ENCODE measurements at places on chromosomes 5 and 9.
A peak's percentile ranks its signal among the peaks of the same experiment; 100 is the strongest.

- DNase-seq = no peak
Observed at GRCh38 chr5:110549301-110549700, 177.2 kb downstream of the TMEM232 start.

DNA sequence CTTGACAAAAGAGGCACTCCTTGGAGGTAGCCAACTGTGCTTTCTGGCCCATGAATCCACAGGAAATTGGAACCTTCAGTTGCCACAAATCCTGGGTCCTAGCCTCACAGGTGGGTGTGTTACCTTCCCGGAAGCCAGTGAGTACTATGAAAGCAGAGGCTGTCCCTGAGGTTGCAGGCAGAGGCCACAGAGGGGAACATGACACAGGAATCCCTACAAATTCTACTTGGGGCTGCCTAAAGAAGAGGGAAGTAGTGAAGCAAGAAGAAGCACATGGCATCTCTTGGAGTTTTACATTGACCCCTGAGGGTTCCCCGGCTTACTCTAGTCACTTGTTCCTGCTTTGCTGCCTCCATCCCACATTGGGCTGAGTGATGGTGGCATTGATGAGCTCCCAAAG lies 2.6 kb downstream of the SLC22A5 start:
- DNase-seq = no peak

DNA sequence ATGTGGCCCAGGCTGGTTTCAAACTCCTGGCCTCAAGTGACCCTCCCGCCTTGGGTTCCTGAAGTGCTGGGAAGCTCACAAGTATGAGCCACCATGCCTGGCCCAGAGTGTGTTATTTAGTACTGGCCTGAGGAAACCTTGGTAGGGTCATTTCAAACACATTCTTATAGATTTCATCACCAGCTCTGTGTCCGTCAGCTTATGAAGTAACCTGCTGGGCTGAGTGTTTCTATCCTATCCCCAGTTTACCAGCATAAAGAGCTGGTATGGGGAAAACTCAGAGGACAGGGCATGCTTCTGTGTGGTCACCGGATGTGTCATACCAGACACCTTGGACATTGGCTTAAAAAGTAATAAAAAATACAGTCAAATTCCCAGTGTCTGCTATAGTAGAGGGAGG lies 45.3 kb downstream of the PTPN3 start:
- no peak for DNase-seq

DNA sequence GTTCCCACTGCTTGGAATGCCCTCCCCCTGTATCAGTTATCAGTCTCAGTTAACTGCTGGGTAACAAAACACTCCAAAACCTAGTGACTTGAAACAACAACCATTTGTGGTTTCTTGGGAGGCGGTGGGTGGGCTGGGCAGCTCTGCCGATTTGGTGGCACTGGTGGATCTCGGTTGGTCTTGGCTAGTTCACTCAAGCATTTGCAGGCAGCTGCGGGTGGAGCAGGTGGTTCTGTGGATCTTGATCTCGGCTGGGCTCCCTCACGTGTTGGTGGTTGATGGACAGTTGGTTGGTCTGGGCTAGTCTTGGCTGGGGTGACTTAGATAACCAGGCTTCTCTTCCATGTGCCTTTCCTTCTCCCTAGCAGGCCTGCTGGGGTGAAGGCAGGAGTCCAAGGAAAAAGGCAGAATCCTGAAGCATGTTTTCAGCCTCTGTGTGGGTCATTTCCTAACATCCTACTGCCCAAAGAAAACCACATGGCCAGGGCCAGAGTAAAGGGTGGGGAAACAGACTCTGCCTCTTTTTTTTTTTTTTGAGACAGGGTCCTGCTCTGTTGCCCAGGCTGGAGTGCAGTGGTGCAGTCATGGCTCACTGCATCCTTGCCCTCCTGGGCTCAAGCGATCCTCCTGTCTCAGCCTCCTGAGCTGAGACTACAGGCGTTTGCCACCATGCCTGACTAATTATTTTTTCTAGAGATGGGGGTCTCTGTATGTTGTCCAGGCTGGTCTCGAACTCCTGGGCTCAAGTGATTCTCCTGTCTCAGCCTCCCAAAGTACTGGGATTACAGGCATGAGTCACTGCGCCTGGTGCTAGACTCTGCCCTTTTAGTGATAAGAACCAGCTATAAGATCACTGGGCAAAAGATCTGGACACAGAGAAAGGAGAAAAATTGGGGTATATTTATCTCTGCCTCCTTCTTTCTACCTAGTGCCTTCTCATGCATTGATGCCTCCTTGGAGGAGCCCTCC lies 183.7 kb downstream of the RGS3 start:
- no peak for DNase-seq

DNA sequence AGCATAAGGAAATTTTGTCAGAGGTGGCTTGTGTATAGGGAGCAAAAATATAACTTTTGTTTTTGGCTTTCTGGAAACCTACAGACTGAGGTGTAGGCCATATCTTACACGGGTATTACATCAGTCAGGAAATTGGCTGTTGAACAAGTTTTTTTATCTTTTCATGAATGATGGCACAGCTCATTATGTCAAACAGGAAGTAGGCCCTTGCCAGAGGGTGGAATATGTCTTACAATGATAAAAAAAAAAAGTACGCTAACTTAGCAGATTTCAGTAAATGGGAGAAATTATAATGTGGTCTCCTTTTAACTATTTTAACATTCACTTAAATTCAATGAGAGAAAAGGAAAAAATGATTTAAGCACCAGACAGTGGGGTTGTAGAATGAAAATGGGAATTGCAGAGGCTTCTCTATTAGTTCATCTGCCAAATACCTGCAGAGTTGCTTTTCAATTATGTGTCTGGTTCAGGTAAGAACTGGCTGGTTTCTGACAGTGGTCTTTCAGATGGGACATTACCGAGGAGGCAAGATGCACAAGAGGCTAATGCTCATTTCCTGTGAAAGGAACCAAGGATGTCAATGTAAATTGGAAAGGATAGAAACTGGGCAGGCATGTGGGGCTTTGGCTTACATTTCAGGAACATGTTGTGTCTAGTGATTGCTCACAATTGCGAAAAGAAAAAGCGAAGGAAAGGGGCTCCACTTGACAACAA lies 169.9 kb downstream of the NNT start:
- no peak for DNase-seq

DNA sequence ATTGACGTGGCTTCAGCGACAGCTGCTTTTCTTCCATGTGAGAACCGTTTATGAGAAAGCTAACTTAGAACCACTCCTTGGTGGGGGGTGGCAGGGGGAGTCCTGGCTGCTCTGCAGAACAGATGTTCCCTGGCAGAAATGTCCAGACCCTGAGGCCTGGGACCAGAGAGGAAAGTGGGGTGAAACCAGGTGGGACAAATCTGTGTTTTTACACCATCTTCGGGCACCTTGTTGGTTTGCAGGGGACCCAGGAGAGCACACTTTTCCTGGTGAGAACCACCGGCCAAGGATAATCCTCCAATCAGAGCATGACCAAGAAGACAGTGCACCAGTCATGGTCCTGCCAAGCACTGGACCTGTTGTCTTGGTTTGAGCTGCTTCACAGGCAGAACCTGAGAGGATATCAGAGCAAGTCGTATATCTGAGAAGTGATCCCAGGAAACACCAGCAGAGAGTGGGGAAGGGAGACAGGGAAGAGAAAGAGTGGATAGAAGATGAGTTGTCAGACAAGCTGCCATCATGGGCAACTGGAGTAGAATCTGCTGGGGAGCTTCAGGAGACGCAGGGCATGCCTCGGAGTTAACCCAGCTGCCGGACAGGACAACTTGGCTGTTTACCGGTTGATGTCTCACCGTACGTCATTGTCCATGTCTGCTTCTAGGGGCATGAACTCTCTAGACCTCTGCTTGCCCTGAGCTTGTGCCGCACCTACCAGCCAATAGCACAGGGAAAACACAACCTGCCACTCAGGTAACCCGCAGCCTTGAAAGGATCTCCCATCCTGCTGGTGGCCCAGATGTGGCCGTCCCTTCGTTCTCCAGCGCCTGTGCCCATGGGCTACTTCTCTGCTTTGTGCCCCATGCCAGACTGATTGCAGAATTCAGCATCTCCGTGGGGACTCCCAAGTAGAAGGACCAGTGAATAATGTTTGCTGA lies 178.4 kb upstream of the MVB12B start:
- DNase-seq = no peak

DNA sequence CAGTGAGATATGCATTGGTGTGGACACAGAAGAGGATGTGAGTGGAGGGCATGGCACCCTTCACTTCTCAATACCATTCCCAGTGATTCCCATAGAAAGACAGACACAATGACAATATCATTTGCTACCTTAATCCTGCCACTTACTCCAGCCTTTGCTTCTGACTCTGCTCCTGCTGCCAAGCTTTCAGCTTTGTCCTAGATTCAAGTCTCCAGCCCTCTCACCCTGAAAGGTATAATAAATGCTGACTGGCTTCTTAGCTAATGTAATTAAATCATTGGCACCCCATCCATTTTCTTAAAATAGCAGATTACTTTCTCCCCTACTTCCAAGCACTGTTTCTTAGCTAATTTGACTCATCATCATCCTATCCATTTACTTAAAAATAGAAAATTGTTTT lies 41.1 kb upstream of the CDC42SE2 start:
- DNase-seq = no peak

GRCh38 chr9:131446276-131446675 lies 52.4 kb downstream of the PRRC2B start:
- DNase-seq = no peak

GRCh38 chr5:108382784-108383330 lies 959 bp upstream of the FBXL17 start:
- DNase-seq = no peak

- DNase-seq = peak; percentile 92
Observed at GRCh38 chr9:81562231-81563019, 126.9 kb downstream of the TLE1 start.

DNA sequence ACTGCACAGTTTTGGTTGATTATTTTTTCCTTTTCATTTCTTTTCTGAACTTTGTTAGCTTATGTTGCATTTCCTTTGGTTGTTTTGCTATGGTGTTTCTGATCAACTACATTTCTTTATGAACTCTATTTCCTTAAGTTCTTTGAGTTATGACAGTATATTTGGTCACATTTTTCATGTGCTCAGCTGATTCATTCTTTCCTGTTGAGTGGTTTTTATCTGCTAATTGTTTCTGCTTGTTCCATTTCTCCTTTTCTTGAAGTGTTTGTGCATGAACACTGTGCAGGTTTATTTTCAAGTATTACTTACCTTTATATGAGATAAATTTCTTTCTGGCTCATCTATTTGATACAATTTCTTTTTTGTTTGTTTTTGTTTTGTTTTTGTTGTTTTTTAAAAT lies 50.9 kb upstream of the MACIR start:
- DNase-seq = no peak

GRCh38 chr5:96121364-96121763 lies 159.7 kb upstream of the ELL2 start:
- no peak for DNase-seq

GRCh38 chr5:146872188-146872587 lies 6.4 kb downstream of the PPP2R2B start:
- no peak for DNase-seq

DNA sequence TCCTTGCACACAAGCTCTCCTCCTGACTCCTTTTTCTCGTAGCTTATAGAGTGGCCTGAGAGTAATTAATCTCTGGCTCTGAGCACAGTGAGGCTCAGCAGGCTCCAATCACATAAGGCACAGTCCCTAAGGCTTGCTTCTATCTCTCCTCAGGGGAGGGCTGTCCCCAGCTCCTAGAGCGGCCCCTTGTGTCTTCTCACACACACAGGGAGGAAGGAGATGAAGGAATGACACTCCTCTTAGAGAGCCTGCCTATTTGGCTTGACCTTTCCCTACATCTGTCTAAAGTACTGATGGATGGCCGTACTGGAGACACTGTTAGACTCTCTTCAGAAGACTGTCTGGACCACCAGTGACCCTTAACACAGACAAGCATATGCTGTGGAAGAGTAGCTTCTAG lies 12.9 kb downstream of the TAS2R1 start:
- no peak for DNase-seq

DNA sequence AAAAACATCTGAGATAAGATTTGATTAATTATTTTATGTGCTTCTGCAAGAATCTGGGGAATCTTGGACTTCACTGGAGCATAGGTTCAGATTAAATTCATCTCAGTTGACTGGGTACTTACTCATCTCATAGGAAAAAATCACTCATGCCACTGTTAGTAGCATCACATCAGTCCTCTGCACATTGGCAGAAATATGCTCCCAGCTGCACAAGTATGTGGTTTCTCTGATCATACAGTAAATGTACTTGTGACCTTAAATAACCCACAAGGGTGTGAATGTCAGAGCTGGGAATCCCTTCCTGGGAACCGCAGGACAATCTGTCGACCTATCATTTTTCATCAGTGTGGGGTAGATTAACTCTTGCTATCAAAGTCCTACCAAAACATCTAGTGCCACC lies 203.7 kb upstream of the SLC24A2 start:
- DNase-seq = peak; percentile 64

DNA sequence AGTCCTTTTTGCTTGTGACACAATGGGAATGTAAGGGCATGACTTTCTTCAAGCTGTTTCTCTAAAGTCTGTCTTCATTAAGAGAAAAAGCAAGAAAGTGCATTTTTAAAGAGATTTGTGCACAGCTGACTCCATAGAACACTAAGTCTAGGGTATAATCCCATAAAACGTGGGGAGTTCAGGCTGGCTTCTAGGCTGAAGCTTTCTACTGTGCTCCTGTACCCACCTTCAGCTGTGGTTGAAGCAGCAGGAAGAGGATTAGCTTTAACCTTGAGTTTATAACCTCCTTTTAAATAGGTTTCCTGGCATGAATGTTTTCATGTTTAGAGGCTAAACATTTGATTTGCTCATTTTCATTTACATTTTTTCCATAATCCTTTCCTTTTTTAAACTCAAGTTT lies 126.4 kb downstream of the HACD4 start:
- DNase-seq = no peak

DNA sequence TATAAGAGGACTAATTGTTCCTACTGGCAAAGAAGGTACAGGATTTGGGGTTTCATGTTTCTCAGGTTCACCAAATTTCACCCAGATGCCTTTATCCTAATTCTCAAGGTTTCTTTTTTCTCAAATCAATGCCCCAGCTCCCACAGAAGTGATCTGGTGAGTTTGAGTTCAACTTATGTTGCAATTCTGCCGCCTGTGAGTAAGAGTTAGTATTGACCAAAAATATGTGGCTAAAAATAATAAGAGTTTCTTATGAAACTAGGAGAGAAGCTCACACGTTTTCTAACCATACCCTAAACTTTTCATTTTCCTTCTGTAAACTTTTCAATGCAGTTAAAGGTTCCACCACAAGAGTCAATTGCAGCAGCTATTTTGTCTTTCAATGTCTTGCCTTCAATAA lies 15.1 kb downstream of the SLCO6A1 start:
- no peak for DNase-seq

GRCh38 chr9:120808931-120809330 lies 15.7 kb upstream of the FBXW2 start:
- DNase-seq = no peak

DNA sequence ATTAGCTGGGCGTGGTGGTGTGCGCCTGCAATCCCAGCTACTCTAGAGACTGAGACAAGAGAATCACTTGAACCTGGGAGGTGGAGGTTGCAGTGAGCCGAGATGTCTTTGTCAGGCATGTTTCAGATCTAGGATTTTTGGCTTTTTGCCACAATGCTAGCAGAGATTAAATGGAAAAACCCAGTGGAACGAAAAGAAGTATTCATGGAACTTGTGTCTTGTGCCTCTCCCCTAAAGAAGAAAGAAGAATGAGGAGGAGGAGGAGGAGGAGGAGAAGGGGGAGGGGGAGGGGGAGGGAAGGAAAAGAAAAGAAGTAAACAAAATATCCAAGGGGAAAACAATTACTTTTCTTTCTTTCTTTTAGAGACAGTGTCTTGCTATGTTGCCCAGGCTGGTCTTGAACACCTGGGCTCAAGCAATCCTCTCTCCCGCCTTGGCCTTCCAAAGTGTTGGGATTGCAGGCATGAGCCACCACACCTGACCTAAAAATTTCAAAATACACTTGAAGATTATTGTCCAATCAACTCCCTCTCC lies 106.0 kb downstream of the ARRDC3 start:
- no peak for DNase-seq
